Iris pigment epithelial cell (primary cell): ENCODE measurements at places on chromosomes 11 and 22.

- DNase-seq = no peak
Measured at GRCh38 chr11:124745835-124746620, 6.0 kb downstream of the VSIG2 start.

DNA sequence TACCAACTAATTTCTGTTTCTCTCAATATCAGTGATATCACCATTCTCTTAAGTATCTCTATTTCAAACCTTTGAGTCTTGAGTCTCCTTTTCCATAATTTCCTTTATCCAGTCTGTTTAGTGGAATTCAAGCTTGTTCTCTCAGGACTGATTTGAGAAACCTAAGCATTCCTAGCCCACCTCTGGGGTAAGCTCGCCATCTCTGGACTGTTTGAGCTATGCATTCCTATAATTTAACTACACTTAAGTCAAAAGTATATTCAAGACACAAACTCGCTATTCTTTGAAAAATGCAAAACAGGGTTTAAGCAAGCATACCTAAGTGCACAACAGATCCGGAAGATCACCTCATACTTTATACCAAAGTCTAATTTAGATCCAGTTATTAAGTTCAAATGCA lies 2.1 kb upstream of the DLAT start:
- no peak for DNase-seq

DNA sequence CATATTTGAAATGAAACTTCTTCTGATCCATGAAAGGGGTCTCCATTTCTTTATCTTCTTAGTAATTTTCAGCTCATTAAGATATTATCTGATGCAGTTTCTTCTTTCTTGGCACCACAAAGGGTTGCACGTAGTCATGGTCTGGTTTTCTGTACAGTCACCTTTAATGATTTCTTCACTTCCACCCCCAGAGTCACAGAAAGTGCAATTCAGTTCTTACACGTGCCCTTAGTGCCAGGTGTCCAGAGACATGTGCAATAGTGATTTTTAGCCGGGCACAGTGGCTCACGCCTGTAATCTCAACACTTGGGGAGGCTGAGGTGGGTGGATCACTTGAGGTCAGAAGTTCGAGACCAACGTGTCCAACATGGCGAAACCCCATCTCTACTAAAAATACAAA lies 202.8 kb upstream of the MTNR1B start:
- no peak for DNase-seq

GRCh38 chr11:66883016-66883965 lies 26.4 kb downstream of the LRFN4 start:
- DNase-seq = peak; percentile 82

GRCh38 chr11:107370390-107370789 lies 87.2 kb downstream of the CWF19L2 start:
- DNase-seq = peak; percentile 59
